Stimulated activated naive CD4-positive, alpha-beta T cell treated with Interleukin-2 at 50 U/mL for 16 hours (primary cell): ENCODE measurements at places on chromosomes 6 and 20.

- no peak for DNase-seq
Measured at GRCh38 chr6:158698931-158699330, 49.1 kb downstream of the SYTL3 start.

- no peak for DNase-seq
Measured at GRCh38 chr6:131362070-131362469, 211.0 kb upstream of the ARG1 start.

DNA sequence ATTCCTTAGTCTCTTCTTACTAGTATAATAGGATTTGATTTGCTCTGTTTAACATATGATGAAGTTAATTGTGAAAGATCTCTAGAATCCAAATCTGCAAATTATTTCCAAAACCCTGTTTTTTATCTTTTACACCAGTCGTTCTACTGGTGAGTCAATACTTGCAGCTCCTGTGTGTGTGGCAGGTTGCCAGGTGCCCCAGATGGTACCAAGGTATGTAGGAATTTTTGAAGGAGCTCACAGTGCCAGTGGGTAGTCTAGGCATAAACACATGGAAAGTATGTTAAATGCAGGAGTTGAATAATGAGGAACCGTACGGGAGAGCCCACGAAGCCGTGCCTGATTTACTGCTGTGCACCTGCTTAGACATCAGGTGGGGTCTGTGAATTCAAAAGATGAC is 192.2 kb downstream of the FARS2 start:
- no peak for DNase-seq

- DNase-seq, result peak; percentile 4
Measured at GRCh38 chr6:37047689-37048402, 42.4 kb downstream of the FGD2 start.

DNA sequence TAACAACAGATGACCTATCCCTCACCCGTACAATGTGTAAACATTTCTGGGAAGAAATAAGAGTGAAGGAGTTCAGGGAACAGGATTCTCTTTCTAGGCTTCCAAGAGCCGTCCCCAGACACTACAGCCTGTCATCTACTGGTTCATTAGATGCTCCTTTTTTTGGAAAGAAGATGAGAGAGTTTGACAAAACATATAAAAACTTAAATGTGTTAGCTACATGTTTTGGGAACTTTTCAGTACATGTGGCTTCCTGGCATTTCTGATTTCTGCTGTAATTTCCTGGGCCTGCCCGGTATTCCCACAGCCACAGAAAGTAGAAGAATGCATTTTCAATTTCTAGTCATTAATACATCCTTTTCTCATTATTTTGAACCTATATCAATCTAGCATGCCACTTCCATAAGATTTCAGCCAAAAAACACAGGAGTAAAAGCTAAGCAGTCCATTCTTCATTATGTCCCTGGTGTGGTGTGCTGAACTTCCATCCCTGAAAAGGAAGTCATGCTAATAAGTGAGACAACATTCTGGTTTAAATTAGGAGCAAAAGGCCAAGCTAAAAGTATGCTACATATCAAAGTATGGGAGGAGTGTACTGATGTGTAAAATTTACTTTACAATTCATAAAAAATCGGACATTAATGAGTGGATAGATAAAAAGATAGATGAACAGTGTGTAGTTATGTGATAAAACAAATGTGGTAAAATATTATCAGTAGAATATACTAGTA is 198.2 kb downstream of the WDR27 start:
- DNase-seq, result no peak

DNA sequence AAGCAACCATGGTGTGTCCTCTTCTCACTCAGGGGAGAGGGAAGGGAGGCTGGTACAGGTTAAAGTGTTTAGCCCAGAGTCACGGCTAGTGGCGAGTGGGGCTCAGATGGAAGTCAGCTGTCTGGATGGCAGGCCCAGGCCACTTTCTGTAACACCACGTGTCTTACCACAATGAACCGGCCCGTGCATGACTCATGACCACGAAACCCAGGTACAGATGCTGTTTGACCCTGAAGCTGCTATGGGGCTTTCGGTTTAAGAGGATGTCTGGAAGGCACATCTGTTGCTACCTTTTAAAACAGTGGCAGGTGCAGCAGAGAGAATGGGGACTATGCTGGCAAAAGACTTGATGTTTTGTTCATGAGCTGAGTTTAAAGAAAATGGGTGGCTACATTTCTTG is 36.5 kb upstream of the MPC1 start:
- DNase-seq, result peak; percentile 55

GRCh38 chr20:1397710-1398109 is 4.9 kb upstream of the FKBP1A start:
- DNase-seq, result no peak

DNA sequence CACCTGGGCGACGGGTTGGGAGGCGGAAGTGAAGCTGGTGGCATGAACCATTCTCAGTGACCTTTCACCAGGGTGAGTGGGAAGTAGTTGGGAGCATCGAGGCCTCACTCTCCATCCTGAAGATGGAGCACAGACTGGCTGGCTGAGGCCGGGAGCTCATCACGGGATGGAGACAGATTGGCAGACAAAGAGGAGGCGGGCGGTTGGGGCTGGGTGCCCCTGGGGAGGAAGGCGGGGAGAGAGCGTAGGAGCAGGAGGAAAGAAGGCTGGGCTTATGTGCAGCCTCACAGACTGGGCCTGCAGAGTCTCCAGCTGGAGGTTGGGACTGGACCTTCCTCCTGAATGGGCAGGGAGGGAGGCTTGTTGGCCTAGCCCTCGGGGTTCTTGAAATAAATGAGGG is 44.2 kb upstream of the SCRT2 start:
- no peak for DNase-seq

DNA sequence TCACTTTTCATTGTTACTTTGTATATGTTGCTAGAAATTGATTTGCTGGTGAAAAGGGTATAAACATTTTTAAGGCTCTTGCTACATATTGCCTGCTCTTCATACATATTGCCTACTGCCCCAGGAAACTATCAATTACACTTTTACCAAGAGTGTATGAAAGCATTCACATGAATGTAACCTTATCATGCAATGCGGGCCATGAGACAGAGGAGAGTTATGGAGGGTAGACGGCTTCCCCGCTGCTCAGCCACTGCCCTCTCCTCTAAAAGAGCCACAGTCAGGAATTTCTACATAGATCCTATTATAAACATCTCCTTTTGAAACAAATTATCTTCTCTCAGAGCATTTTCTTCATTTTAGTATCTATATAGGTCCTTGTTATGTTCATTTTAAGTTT is 264.4 kb downstream of the ESR1 start:
- DNase-seq, result no peak
